Left renal cortex interstitium (tissue), 4 donors: ENCODE measurements at places on chromosomes 1 and 21.

DNA sequence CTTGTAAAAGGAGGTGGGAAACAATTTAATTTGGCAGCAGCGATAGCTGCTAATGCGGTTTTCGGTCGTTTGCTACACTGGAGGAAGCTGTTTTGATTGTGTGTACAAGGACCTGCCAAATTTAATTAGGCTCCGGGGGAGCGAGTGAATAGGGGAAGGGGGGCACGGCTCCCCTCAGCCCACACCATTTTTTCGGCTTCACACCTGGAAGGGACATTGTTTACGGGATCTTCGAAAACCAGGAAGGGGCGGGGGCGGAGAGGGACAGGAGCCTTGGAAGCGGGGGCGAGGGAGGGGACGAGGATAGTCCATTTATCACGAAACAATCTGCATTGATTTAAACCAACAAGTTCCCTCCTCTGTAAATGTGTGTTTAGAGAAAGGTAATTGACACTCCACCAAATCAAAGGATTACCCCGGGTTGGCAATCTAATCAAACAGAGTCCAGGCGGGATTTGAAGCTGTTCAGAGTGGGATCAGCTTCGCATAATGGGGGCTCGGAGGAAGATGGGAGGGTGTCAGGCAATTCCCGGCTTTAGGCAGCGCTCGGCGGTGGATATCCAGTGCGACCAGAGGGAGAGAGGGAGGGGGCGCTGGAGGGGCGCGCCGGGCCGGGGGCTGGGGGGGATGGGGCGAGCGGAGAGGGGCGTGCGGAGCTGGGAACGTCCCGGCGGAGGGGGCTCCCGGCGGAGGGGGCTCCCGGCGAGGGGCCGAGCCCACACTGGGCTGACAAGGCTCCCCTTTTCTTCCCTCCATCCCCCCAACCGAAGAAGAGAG is 9.8 kb downstream of the PAX7 start:
- no peak for DNase-seq

- DNase-seq: no peak
Observed at GRCh38 chr1:194227161-194227560, 1040.7 kb upstream of the B3GALT2 start.

DNA sequence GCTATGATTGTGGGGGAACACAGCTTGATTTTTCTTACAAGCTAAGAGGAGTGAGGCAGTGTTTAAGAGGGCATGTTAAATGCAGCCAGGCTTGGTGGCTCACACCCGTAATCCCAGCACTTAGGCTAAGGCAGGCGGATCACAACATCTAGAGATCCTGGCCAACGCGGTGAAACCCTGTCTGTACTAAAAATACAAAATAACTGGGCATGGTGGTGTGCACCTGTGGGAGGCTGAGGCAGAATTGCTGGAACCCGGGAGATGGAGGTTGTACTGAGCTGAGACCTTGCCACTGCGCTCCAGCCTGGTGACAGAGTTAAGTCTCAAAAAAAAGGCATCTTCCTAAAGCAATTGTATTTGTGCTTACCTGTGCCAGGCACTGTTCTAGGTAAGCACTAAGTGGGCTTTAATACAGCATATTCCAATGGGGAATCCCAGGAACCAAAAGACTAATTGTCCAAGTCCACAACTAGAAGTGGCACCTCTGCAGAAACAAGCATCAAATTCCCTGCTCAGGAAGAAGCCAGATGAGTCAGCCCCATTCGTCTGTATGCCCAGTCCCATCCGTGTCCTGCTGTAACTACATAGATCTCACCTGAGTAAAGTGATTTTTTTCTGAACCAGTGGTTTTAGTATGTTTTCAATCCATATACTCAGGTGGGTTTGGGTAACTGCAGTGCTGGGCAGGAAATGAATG is 4.6 kb downstream of the RCC1 start:
- no peak for DNase-seq

DNA sequence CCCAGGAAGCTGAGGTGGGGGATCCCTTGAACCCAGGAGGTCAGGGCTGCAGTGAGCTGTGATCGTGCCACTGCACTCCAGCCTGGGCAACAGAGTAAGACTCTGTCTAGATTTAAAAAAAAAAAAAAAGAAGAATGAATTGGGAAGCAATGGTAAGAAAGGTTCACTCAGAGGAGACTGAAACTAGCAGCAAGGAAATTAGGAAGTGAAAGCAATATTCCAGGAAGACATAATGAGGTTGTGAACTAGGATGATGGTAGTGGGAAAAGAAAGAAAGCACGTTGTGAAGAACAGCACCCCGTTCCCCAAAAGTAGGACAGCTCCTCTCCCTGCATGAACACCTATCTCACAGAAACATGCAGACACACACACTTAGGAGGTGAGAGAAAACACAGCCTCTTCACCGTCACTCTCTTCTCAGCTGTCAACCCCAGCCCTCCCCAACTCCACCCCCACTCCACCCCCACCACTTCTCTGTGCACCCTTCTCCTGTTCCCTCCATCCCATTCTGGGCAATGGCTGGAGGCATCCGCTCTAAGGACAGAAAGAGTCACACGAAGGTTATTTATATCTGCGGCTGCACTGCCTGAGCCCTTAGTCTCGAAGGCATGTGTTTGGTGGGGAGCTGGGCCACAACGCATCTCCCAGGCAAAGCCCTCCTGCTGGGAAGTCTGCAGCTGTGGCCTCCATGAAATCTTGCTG is 101.8 kb upstream of the LPGAT1 start:
- no peak for DNase-seq

DNA sequence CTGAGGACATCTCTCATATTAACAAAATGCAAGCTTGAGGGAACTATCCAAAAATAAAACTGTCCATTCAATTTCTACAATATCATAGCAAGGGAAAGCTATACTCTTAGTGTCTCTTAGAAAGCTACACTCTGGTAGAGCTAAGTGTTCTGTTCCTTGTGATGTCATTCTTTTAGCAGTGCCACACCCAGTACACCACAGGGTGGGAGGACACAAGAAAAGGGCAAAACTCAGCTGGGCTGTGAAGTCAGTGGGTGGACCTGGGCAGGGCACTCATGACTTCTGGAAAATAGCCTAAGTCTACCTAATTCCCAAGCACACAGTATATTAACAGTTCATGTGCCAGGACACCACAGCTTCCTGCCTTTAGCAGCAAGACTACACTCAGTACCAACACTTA is 42.2 kb upstream of the TNFSF4 start:
- DNase-seq: no peak

DNA sequence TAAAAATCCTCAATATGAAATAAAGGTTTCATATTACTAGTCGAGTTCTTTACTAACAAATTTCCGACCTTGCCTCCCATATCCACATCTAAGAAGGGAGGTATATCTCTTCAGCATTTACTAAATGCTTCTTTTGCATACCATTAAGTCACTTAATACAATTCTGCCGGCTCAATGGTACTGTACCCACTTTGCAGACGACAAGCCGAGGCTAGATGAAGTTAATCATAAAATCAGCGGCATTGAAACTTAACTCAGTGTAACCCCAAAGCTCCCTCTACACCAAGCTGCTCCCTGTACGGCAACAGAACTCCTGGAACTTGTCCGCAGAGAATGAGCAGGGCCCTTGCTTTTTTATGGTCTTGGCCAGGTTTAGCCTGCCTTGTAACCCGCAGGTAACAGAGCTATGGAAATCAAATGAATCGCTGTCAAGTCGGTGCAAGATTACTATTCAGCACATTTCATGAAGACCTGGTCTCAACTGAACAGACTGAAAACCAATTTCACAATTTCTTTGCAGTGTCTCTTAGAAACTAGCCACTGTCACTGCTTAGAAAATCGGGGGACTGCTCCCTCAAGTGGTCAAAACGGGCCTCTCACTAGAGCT is 738 bp downstream of the INTS7 start:
- no peak for DNase-seq

GRCh38 chr1:217471403-217471802 is 159.5 kb downstream of the GPATCH2 start:
- DNase-seq: no peak
